ENCODE measurements at places on chromosomes 3 and 15.

- no peak for DNase-seq
Observed at GRCh38 chr3:53083521-53083920, 37.6 kb upstream of the SFMBT1 start.

- no peak for DNase-seq
Observed at GRCh38 chr3:104437891-104438290, 928.8 kb upstream of the ALCAM start.

GRCh38 chr3:151400341-151400740 lies 15.8 kb upstream of the P2RY12 start:
- no peak for DNase-seq

- DNase-seq, result no peak
Observed at GRCh38 chr3:190621927-190622326, 108.0 kb downstream of the IL1RAP start.

GRCh38 chr3:112013784-112014143 lies 15.0 kb downstream of the TAGLN3 start:
- no peak for DNase-seq

GRCh38 chr3:157491136-157491535 lies 12.1 kb downstream of the VEPH1 start:
- no peak for DNase-seq

GRCh38 chr15:24878153-24878552 lies 76.6 kb upstream of the SNRPN start:
- no peak for DNase-seq

- DNase-seq, result no peak
Observed at GRCh38 chr3:170811515-170811914, 58.5 kb downstream of the RPL22L1 start.

GRCh38 chr3:65811086-65811761 lies 227.5 kb downstream of the MAGI1 start:
- DNase-seq, result no peak

GRCh38 chr3:32216172-32216783 lies 22.2 kb upstream of the CMTM8 start:
- no peak for DNase-seq

DNA sequence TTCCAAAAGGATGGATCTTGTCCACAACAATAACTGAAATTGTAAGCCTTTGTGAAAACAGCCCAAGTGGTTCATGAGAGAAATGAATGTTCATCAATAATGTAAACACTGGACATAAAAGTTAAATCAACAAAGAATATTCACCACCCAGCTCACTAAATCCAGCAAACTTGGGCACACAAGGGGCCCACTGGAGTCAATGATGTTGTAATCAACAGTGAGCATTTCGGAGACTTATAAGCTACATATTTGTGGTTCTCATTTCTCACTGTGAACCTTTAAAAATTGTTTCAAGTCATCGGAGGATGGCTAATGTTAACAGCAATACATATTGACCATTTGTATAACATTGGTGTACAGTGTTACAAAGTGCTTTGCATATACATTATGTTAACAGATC lies 63.1 kb downstream of the VGLL4 start:
- DNase-seq, result no peak

GRCh38 chr15:69590201-69590710 lies 137.6 kb downstream of the RPLP1 start:
- DNase-seq, result no peak

- no peak for DNase-seq
Observed at GRCh38 chr15:49315391-49315823, 107.6 kb upstream of the FGF7 start.

DNA sequence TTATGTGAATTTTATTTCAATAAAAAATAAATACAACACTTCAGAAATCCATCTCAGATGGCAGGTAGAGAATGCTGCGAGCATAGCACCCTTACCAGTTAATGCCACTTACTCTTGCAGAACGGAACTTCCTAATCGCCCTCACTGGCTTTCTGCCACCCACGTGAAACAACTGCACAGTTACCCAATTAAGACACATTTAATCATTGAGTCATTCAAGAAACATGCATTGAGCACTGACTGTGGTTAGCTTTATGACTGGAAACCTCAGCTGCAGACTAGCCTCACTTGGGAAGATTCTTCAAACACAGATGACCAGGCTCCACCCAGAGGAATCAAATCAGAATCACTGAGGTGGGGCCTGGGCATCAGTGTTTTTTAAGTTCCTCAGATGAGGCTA lies 5.6 kb upstream of the MFGE8 start:
- DNase-seq, result no peak

DNA sequence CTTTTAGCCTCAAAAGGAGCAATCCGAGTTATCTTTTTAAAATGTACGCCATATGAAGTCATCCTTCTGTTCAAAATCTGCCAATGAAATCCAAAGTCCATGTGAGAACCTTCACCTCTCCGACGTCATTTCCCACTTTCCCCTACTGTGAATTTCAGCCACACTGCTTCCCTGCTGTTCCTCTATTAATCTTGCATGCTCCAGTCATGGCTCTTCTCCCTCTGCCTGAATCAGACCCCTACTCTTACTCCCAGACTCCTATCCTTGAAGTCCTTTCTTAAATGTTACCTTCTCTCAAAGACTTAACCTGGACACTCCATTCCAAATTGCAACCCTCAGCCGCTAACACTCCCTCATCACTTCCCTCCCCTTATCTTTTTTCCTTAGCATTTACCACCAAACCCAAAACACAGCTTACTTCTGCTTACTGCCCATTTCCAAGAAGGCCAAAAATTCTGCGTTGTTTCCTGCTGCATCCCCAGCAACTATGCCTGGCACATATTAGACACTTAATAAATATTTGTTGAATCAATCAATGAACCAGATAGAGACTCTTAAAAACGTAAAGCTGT lies 1.2 kb downstream of the NKIRAS1 start:
- no peak for DNase-seq

DNA sequence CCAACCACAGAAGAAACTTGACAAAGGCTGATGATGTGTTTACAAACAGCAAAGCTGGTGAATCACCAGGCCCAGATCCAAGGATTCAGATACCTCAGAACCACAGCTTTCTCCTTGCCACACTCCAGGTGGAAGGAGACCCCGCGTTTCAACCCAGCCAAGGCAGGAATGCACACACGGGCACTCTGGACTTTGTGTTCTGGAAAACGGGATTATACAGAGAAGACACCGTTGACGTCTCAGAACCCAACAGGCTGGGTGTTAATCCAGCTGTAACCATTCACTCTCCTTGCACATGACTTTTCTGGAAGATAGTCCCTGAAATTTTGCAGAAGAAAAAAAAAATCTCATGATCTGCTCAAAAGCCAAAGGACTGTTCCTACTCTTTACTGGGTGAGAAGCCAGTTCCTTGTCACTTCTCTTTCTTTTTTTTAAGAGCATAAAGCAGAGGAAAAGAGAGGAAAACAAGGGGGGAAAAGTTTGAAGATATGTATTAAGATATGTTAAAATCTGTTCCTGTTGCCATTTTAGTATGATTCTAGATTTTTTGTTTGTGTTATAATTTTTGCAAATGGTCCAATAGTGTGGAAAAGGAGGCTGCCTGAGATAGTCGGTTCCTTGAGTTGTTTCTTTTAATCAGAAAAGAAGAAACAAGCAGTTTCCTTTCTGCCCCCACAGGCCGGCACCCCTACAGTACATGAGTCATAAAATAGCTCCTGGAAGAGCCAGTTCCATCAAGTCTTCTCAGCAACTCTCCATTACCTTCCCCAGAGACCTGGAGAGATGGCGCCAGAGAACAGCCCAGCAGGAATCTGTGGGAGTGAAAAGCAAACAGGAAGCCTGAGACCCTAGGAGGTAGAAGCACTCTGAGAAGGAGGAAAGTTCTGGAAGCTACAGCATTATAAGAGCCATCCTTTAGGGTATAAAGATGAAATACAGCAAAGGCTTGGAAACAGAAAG lies 73.1 kb downstream of the RORA start:
- DNase-seq, result no peak

GRCh38 chr3:190865828-190866227 lies 3.3 kb upstream of the GMNC start:
- no peak for DNase-seq

DNA sequence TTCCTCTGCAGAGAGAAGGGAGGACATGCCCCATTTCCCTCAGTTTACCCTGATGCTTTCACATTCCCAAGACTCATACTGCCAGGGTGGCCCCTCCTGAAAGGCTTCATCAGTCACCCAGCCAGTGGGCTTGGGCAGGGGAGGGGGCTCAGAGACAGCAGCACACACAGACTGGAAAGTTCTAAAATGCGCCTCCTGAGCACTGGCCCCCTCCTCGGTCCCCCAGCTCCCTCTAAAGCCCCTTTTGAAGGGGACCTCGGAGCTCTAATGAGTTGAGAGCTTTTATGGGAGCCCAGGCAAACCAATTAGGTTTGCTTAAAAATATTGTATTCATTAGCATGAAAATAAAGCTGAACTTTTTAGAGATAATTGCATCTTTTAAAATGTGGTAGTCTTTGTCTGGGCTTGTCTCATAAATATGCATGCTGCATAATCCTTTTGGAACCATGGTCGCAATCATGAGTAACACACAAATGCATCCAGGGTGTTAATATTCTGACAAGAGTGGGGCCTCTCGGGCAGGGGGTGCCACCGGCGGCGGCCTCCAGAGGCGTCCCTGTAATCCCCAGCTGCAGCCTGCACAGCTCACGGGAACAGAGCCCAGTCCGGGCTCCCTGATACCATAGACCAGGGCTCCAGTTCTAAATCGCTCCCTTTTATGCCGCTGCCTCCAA lies 78.5 kb downstream of the RPLP1 start:
- DNase-seq, result no peak
